ENCODE measurements at places on chromosomes 4 and X. TPM values are rescaled to one million over a fixed set of nuclear protein-coding genes. Genes with fewer than 3 reads are reported as not detected.
A peak's percentile ranks its signal among the peaks of the same experiment; 100 is the strongest.

Gene DGAT2L6
- polyA plus RNA-seq: not detected

Gene DNASE1L1
- 8.8 TPM for polyA plus RNA-seq

Gene CCSER1
- 4.2 TPM for polyA plus RNA-seq

Gene FREM3
- polyA plus RNA-seq: 15.9 TPM

Gene CSN3
- not detected for polyA plus RNA-seq

Gene APEX2
- 14.8 TPM for polyA plus RNA-seq

Gene DCAF12L2
- polyA plus RNA-seq: 0.29 TPM

Gene RPS3A
- 5,037 TPM for polyA plus RNA-seq

Gene LDB2
- 79.5 TPM for polyA plus RNA-seq

Gene F9
- polyA plus RNA-seq: not detected

Gene USP17L20
- not detected for polyA plus RNA-seq

Gene CLNK
- 0.44 TPM for polyA plus RNA-seq

DNA sequence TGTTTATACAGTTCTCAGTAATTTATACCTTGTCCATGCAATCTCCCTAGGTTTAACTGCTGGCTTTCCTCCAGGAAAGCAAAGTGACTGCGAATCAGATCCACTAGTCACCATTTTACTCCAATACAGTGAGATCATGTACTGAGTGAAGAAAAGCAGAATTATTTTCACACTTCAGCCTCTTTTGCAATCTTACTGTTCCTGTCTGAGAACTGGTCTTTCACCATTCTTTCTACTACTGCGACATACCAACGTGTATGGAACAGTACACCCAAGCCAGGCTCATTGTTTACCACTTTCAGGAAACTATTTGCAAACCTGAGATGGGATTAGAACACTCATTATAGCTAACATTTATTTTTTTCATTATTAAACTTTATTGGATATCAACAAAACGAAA is 8.0 kb upstream of the MSL3 start:
- no peaks in the 10 kb centered on the region for H3K27me3 ChIP-seq
- H3K36me3 ChIP-seq: no peaks in the 10 kb centered on the region
- no peaks in the 10 kb centered on the region for H3K4me1 ChIP-seq
- peak; percentile 43 for DNase-seq

GRCh38 chr4:81204571-81204970 is 10.5 kb downstream of the PRKG2 start:
- H3K36me3 ChIP-seq: no peaks in the 10 kb centered on the region
- H3K4me1 ChIP-seq: no peaks in the 10 kb centered on the region
- H3K4me3 ChIP-seq: no peak overlapping the region
- no peak for DNase-seq

DNA sequence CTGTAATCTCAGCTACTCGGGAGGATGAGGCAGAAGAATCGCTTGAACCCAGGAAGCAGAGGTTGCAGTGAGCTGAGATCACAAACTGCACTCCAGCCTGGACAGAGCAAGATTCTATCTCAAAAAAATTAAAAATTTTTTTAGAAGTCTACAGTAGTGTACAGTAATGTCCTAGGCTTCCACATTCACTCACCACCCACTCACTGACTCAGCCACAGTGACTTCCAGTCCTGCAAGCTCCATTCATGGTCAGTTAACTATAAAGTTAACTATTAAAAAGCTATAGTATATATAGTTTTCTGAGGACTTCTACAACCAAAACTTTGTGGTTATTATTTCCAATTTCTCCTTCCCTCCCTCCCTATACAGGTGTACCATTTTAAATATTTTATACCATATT is 34.7 kb upstream of the NEUROG2 start:
- no peaks in the 10 kb centered on the region for H3K27me3 ChIP-seq
- no peaks in the 10 kb centered on the region for H3K4me1 ChIP-seq

DNA sequence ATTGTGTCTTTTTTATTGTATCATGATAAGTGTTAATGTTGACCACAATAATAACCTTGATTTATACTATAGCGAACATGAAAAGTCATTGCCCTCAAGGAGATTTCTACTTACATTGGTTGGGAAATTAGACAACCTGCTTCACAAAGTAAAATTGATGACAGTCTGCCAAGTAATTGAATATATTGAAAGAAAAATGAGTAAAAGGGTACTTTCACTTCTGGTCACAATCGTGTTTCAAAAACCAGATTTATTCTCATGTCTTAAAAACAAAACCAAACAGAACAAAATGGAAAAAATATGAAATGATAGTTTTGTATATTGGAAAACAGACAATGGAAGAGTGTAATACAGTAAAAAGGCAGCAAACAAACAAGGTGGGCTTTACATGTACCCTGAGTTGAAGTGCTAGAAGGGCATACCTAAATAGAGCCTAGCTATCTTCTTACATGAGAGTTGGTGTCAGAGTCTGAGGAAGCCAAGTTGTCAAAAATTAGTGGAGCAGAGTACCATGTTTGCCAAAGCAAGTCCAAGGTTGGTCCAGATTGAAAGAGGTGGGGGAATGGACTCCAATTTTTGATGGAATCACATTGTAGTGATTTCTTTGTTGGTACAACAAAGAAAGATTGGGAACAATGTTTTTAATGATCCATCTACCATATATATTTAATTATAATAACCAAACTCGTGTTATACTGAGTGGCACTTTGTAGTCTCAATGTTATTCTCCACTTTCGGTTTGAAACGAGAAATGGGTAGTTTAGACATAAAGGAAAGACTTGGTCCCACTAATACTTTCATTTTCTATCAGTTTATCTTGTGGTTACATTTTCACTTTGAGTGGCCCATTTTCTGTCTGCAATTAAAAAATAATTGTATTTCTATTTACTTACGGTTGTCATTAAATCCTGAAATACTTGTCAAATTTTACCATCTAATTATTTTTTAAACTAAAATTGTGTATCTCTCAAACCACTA is 775.6 kb downstream of the STIM2 start:
- H3K27me3 ChIP-seq: no peaks in the 10 kb centered on the region
- no peak overlapping the region for H3K4me3 ChIP-seq
- no peaks in the 10 kb centered on the region for H3K4me1 ChIP-seq
- H3K36me3 ChIP-seq: no peaks in the 10 kb centered on the region

DNA sequence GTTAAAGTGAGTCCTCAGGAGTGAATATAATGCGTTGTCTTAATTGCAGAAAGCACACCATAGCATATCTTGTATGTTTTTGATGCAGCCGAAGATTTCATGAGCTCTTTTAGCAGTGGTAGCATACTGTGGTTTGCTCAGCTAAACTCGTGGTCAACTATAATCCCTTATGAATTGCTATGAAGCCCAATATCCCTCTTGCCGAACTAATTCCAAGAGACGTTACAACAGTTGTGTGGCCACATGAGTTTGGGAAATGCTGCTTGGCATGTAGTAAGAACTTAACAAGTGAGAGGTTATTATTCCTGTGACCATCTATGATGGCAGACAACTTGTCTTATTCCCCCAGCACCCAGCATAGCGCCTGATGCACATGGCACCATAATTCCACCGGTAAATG is 30.7 kb downstream of the SYAP1 start:
- H3K27me3 ChIP-seq: no peaks in the 10 kb centered on the region
- H3K36me3 ChIP-seq: no peaks in the 10 kb centered on the region
- no peak overlapping the region for H3K27ac ChIP-seq
- no peak overlapping the region for H3K4me3 ChIP-seq
- no peak for DNase-seq

GRCh38 chr4:7185487-7186030 is 6.8 kb upstream of the SORCS2 start:
- no peaks in the 10 kb centered on the region for H3K36me3 ChIP-seq
- peaks cover 51% of the 10 kb centered on the region for H3K27me3 ChIP-seq
- peak; percentile 19 for DNase-seq
- no peaks in the 10 kb centered on the region for H3K4me1 ChIP-seq
- H3K27ac ChIP-seq: no peak overlapping the region

- DNase-seq: no peak
- H3K4me3 ChIP-seq: no peak overlapping the region
- no peaks in the 10 kb centered on the region for H3K4me1 ChIP-seq
- H3K36me3 ChIP-seq: no peaks in the 10 kb centered on the region
- H3K27me3 ChIP-seq: peaks cover 6% of the 10 kb centered on the region
These were observed 139.6 kb downstream of the AMMECR1 start for GRCh38 chrX:110178179-110178865.

GRCh38 chr4:118894034-118894433 is 5.4 kb downstream of the SYNPO2 start:
- no peak overlapping the region for H3K27ac ChIP-seq
- DNase-seq: no peak
- no peaks in the 10 kb centered on the region for H3K36me3 ChIP-seq
- no peaks in the 10 kb centered on the region for H3K27me3 ChIP-seq
- no peak overlapping the region for H3K4me3 ChIP-seq

- no peaks in the 10 kb centered on the region for H3K4me1 ChIP-seq
- DNase-seq: no peak
- no peaks in the 10 kb centered on the region for H3K27me3 ChIP-seq
- no peak overlapping the region for H3K4me3 ChIP-seq
These were observed 1223.7 kb upstream of the AGA start for GRCh38 chr4:178665916-178666315.

- DNase-seq: no peak
- no peaks in the 10 kb centered on the region for H3K36me3 ChIP-seq
- H3K27me3 ChIP-seq: no peaks in the 10 kb centered on the region
- no peak overlapping the region for H3K27ac ChIP-seq
These were observed 28.6 kb downstream of the SCLT1 start for GRCh38 chr4:129064717-129065116.

DNA sequence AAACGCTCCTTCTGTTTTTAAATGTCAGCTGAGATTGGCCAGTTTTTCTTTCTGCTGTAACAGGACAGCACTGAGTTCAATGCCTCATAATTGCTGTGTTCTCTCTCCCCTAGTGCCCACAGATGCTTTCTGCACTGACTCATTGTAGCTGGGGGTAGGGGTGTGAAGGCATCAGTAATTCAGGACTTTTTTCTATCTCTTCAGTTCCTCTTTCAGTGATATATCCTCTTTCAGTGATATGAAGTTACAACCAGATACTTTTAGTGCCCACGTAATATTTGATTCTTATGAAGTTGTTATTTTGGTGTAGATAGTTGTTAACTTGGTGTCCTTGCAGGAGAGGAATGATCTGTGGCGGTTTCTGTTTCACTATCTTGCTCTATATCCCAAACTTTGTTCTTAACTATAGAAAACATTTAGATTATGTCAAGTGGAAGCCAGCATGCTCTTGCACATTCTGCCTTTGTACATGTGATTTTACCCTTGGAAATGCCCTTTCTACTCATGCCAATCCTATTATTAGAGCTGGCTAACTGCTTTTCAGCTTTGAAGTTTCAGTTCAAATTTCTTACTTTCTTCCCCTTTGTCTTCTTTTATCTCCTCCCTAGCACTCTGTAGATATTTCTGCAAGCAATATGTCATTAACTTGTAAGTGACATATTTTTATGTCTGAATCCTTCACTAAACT is 1258.4 kb downstream of the FAM133A start:
- H3K27ac ChIP-seq: no peak overlapping the region
- H3K4me1 ChIP-seq: no peaks in the 10 kb centered on the region
- DNase-seq: no peak
- H3K27me3 ChIP-seq: no peaks in the 10 kb centered on the region
- H3K4me3 ChIP-seq: no peak overlapping the region

DNA sequence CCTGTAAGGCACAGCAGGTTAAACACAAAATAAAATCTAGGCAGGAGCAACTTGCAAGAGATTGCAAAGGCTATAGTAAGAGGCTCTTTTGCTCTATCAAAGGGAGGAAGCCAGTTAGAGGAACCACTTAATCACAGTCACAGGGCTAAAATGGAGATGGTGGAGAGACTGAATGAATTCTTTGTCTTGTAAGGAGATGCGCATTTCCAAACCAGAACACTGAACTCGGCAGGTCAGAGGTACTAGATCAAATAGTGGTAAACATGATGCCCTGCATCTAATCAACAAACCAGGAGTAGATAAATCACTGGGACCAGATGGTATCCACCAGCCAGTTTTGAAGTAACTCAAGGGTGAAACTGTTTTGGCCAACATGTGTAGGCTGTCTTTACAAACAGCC is 55.8 kb downstream of the GPC4 start:
- H3K4me1 ChIP-seq: no peaks in the 10 kb centered on the region
- no peak for DNase-seq
- no peak overlapping the region for H3K27ac ChIP-seq
- no peaks in the 10 kb centered on the region for H3K36me3 ChIP-seq
- no peak overlapping the region for H3K4me3 ChIP-seq

DNA sequence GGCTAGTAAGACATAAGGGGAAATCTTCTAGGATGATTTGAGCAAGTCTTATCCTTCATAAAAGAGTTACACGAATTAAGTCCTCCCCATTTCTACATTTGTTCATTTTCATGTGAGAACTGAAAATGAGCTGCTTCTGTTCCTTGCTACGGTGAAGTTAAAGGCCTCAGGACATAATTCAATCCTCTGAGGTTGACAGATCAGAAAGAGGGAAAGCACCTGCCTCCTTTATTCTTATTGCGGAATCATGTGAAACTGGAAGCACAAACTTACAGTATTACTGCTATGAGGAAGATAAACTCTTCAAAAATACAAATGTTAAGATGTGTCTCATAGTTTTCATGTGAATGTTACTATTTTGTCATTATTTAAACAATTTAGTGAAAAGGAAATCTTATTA is 395.3 kb downstream of the STPG2 start:
- no peaks in the 10 kb centered on the region for H3K27me3 ChIP-seq
- DNase-seq: no peak
- no peak overlapping the region for H3K27ac ChIP-seq
- no peaks in the 10 kb centered on the region for H3K36me3 ChIP-seq

DNA sequence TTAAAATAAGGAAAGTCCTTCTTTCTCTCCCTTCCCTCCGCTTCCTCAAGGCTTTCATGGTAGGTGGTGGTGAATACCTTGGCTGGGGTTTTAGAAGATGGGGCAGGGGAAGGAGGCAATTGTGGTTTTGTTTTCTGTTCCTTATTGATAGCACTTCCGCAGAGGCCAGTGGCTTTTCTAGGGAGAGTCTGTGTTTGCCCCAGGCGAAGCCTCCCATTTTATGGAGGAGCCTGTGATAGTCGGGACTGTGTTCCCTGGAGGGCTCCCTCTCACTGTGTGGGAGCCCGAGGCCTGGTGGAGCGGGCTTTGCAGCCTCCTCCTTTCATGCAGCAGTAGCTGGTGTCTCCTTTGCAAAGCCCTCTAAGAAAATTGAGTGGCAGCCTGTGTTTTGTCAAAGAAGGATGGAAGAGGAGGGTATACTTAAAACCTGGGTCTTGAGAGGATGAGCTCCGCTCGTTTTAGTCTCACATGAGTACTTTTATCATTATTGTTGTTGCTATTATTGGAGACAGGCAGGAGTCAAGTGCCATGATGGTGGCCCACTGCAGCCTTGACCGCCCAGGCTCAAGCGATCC is 29.8 kb upstream of the STOX2 start:
- no peak overlapping the region for H3K4me3 ChIP-seq
- H3K36me3 ChIP-seq: no peaks in the 10 kb centered on the region
- H3K4me1 ChIP-seq: peaks cover 3% of the 10 kb centered on the region
- no peak for DNase-seq

GRCh38 chr4:158253350-158253980 is 43.2 kb downstream of the TMEM144 start:
- H3K4me3 ChIP-seq: no peak overlapping the region
- H3K36me3 ChIP-seq: no peaks in the 10 kb centered on the region
- no peaks in the 10 kb centered on the region for H3K27me3 ChIP-seq
- no peak for DNase-seq
- H3K4me1 ChIP-seq: no peaks in the 10 kb centered on the region

GRCh38 chrX:136219893-136220292 is 31.3 kb downstream of the MAP7D3 start:
- H3K36me3 ChIP-seq: no peaks in the 10 kb centered on the region
- H3K27ac ChIP-seq: no peak overlapping the region
- H3K27me3 ChIP-seq: no peaks in the 10 kb centered on the region
- no peak overlapping the region for H3K4me3 ChIP-seq
